ENCODE measurements at places on chromosomes 12 and 14. TPM values are rescaled to one million over a fixed set of nuclear protein-coding genes. Genes with fewer than 3 reads are reported as not detected.

GRCh38 chr12:30308010-30308717 is 387.5 kb downstream of the IPO8 start:
- no peaks in the 10 kb centered on the region for H3K36me3 ChIP-seq
- no peak overlapping the region for H3K27ac ChIP-seq
- H3K27me3 ChIP-seq: no peaks in the 10 kb centered on the region
- DNase-seq: no peak

The IGF1 gene
- 3.3 TPM for total RNA-seq

GRCh38 chr12:98743362-98743953 is 98.4 kb downstream of the APAF1 start:
- H3K36me3 ChIP-seq: no peaks in the 10 kb centered on the region
- no peak overlapping the region for H3K27ac ChIP-seq
- peaks cover 7% of the 10 kb centered on the region for H3K27me3 ChIP-seq
- peaks cover 10% of the 10 kb centered on the region for H3K4me1 ChIP-seq
- no peak for DNase-seq

DNA sequence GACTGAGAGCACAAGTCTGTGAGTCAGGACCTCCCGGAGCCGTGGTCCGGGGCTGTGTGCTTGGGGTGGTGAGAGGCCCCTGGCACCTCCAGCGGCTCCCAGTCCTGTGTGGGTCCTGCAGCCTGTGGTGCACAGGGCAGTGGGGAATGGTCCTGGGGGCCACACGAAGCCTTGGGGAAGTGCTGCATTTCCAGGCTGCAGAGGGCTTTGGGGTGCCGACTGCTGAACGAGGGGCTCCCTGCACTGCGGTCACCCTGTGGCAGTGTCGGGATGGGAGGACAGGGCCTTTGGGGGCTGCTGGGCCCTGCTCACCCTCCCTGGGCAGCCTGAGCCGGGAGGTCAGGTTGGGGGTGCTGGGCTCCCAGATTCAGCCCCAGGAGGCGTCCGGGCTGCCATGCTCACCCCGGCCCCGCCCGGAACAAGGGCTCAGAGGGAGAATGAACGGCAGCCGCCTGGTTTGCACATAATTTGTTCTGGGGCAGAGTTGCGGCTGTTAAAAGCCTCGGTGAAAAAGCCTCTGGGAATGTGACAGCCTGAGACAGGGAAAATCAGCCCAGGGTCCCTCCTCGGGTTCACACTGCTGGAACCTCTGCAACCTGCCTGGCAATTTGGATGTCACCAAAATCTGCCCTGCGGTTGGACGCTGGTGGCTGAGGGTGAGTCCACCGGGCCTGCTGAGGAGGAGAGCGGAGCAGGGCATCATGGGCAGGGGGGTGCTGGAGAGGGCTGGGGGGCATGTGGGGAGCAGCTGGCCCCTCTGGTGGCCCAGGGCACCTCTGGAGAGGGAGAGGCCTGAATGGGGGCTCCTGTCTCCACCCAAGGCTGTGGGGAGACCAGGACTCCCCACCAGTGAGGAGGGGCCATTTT is 109.2 kb downstream of the KIF26A start:
- H3K27me3 ChIP-seq: no peaks in the 10 kb centered on the region
- H3K27ac ChIP-seq: no peak overlapping the region
- peak; percentile 62 for DNase-seq
- no peak overlapping the region for H3K4me3 ChIP-seq

GRCh38 chr14:36835128-36835527 is 173.5 kb downstream of the PAX9 start:
- no peak overlapping the region for H3K27ac ChIP-seq
- H3K27me3 ChIP-seq: no peaks in the 10 kb centered on the region
- no peak for DNase-seq
- H3K4me1 ChIP-seq: no peaks in the 10 kb centered on the region

GRCh38 chr14:68278576-68279436 is 459.2 kb downstream of the RAD51B start:
- DNase-seq: no peak
- no peaks in the 10 kb centered on the region for H3K27me3 ChIP-seq
- H3K4me3 ChIP-seq: no peak overlapping the region
- H3K36me3 ChIP-seq: no peaks in the 10 kb centered on the region

DNA sequence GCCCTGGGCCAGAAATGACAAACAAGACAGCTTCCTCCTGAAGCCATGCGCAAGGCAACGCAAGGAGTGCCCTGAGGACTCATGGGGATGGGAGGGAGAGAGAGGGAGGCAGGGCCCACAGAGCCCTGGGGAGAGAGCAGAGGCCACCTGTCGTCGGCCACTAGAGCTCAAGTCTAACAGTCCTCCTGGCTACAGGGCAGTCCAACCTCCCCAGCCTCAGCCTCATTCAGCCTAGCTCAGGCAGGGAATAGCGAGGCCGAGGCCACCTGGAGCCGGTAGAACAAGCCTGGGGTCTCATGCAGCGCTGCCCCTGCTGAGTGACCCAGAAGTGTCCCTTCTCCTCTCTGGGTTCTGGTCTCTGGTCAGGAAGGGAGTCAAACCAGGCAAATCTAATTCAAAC is 69.5 kb downstream of the BCL11B start:
- no peak for DNase-seq
- no peak overlapping the region for H3K4me3 ChIP-seq

DNA sequence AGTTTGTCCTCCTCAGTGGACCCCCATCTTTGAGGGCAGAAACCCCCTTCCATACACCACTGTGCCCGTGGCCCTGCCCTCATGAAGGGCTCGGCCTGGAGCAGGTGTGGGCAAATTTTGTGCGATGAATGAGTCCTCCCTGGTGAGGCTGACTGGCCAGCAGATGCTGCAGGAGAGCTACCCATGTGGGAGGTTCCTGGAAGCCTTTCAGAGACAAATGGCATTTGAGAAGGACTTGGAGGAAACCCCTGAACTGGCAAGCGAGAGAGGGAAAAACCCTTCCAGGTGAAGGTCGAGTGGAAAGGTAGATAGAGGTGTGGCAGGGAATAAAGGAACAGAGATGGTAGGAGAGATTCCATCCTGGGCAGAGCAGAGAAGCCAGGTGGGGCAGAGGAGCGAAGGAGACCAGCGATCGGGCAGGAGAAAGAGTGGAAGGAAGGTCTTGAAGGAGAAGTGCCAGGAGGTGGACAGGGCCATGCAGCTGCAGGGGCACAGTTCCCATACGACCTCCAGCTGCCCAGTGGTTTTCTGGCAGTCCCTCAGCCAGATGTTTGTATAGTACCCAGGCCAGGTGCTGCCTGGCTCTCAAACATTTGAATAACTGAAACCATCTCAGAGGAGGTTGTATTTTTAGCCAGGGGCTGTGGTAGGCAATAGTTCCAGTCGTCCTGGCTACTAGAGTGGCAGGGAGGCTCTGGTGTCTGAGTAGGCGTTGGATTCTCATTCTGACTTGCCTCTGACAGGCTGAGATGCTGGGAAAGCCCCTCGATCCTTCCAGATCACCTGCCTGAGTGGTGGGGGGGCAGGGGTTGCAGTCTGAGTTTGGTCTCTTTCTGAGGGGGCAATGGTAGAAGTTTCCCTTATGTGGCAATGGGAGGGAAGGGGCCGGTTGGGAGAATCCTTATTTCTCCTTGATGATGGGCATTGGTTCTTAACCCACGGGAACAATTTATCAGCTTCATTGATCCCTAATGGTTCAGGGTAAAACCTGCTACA is 40.1 kb downstream of the FBXL14 start:
- no peaks in the 10 kb centered on the region for H3K27me3 ChIP-seq
- DNase-seq: no peak
- no peak overlapping the region for H3K27ac ChIP-seq
- no peaks in the 10 kb centered on the region for H3K4me1 ChIP-seq
- no peaks in the 10 kb centered on the region for H3K36me3 ChIP-seq

- no peaks in the 10 kb centered on the region for H3K27me3 ChIP-seq
- H3K4me3 ChIP-seq: no peak overlapping the region
- H3K27ac ChIP-seq: no peak overlapping the region
- H3K4me1 ChIP-seq: no peaks in the 10 kb centered on the region
- no peaks in the 10 kb centered on the region for H3K36me3 ChIP-seq
- DNase-seq: no peak
Observed at GRCh38 chr12:19893514-19893913, 454.2 kb downstream of the AEBP2 start.

GRCh38 chr12:76687981-76688380 is 75.9 kb upstream of the ZDHHC17 start:
- H3K4me3 ChIP-seq: no peak overlapping the region
- no peak for DNase-seq
- no peak overlapping the region for H3K27ac ChIP-seq
- no peaks in the 10 kb centered on the region for H3K27me3 ChIP-seq
- H3K4me1 ChIP-seq: peaks cover 9% of the 10 kb centered on the region
- H3K36me3 ChIP-seq: no peaks in the 10 kb centered on the region

- no peak overlapping the region for H3K27ac ChIP-seq
- H3K4me3 ChIP-seq: no peak overlapping the region
- peaks cover 38% of the 10 kb centered on the region for H3K4me1 ChIP-seq
- H3K27me3 ChIP-seq: peaks cover 11% of the 10 kb centered on the region
Observed at GRCh38 chr14:103101963-103102688, 7.6 kb downstream of the EXOC3L4 start.

DNA sequence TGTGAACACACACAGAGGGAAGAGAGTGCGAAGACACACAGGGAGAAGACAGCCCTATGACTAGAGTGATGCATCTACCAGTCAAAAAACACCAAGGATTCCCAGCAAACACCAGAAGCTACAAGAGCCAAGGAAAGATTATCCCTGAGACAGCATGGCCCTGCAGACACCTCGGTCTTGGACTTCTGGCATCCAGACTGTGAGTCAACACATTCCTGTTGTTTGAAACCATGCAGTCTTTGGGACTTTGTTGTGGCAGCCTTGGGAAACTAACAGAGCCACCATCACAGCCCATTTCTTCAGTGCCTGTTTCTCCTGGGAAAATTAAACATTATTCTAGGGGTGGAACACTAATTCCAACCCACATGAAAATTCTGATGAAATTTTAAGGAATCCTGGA is 220.6 kb downstream of the GXYLT1 start:
- no peak overlapping the region for H3K4me3 ChIP-seq
- no peak overlapping the region for H3K27ac ChIP-seq
- no peaks in the 10 kb centered on the region for H3K36me3 ChIP-seq
- no peaks in the 10 kb centered on the region for H3K27me3 ChIP-seq
- DNase-seq: no peak

DNA sequence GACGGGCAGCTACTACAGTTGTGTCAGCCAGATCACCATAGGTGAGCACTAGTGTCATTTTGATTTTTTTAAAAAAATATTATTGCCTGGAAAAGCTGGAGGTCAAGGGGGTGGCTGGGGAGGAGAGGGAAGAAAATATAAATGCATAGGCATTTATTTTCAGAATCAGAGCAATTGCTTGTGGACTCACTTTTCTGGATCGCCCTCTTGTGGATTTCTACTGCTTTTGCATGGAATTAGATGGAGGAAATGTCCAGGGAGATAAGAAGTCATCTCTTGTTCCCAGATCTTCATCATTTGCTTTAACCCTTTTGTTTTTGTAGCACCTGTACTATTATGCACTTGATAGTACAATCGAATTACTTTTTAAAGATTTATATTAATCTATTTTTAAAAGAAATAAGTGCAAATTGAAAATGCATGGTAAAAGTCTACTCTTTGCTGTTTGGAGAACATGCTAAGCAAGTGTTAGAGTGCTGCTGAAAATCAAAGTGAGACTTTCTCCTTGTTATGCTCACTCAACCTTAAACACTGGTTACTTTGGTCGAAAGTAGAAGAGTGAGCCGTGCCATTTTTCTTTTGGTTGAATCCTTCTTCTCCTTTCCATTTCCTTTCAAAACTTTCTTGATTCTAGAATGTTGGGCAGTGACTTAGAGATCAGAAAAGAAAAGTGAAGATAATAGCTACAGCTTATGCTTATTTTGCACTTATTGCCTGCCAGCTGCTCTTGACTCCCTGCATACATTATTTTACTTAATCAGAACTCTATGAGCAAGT is 60.6 kb upstream of the ANO4 start:
- H3K36me3 ChIP-seq: no peaks in the 10 kb centered on the region
- H3K4me1 ChIP-seq: no peaks in the 10 kb centered on the region
- no peak for DNase-seq
- no peak overlapping the region for H3K4me3 ChIP-seq
- H3K27me3 ChIP-seq: no peaks in the 10 kb centered on the region

- no peaks in the 10 kb centered on the region for H3K36me3 ChIP-seq
- H3K27ac ChIP-seq: no peak overlapping the region
- no peaks in the 10 kb centered on the region for H3K27me3 ChIP-seq
- DNase-seq: no peak
- no peaks in the 10 kb centered on the region for H3K4me1 ChIP-seq
Observed at GRCh38 chr12:81330480-81330879, 252.6 kb downstream of the ACSS3 start.

DNA sequence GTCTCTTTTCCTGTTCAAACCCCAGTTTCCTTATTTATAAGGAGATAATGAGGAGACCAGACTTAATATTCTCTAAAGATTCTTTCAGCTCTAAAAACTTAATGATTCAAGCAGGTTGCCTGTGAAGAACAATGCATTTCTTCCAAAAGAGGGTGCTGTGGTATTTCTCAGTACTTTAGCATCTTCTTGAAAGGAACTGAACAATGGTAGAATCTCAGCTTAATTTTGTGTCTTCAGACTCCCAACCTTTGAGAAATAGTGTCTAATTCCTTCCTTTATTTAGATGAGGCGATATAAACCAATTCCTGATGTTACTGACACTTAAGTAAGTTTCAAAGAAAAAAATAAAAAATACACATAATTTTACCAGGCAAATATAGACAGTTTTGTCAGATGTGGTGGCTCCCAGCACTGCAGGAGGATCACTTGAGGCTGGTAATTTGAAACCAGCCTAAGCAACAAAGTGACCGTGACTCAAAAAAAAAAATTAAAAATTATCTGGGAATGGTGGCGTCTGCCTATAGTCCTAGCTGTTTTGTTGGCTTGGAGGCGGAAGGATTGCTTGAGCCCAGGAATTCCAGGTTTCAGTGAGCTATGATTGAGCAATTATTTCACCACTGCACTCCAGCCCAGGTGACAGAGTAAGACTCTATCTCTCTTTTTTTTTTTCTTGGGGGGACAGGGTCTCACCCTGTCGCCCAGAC is 76.9 kb upstream of the PSMA6 start:
- no peaks in the 10 kb centered on the region for H3K36me3 ChIP-seq
- H3K27ac ChIP-seq: no peak overlapping the region
- DNase-seq: peak; percentile 59
- no peak overlapping the region for H3K4me3 ChIP-seq

The SLC8A3 gene
- 1.0 TPM for total RNA-seq

DNA sequence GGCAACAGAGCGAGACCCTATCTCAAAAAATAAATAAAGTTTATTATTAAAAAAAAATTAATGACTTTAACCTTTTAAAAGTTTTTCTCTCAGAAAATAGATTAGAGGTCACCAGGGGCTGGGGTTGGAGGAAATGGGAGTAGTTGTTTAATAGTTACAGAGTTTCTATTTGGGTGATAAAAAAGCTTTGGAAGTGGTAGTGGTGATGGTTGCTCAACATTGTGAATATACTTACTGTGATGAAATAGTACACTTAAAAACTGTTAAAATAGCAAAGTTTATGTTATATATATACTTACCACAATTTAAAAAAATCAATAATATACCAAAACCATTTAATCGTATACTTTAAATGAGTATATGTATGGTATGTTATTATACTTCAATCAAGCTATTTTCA is 59.6 kb downstream of the ARL6IP4 start:
- no peak overlapping the region for H3K27ac ChIP-seq
- H3K27me3 ChIP-seq: no peaks in the 10 kb centered on the region
- DNase-seq: no peak
- no peaks in the 10 kb centered on the region for H3K36me3 ChIP-seq

The HCAR3 gene
- 4.8 TPM for total RNA-seq

The TAS2R20 gene
- total RNA-seq: 0.84 TPM

The TAS2R42 gene
- total RNA-seq: not detected
